Transverse colon (tissue), 4 donors: ENCODE measurements at places on chromosomes 2 and 18.
A peak's percentile ranks its signal among the peaks of the same experiment; 100 is the strongest.

GRCh38 chr2:43790147-43790546 lies 16.3 kb downstream of the DYNC2LI1 start:
- no peaks in the 10 kb centered on the region for H3K27me3 ChIP-seq
- no peak for DNase-seq
- no peak overlapping the region for H3K4me3 ChIP-seq
- H3K27ac ChIP-seq = peak overlapping the region; percentile 16
- no peaks in the 10 kb centered on the region for H3K4me1 ChIP-seq
- no peaks in the 10 kb centered on the region for H3K36me3 ChIP-seq

DNA sequence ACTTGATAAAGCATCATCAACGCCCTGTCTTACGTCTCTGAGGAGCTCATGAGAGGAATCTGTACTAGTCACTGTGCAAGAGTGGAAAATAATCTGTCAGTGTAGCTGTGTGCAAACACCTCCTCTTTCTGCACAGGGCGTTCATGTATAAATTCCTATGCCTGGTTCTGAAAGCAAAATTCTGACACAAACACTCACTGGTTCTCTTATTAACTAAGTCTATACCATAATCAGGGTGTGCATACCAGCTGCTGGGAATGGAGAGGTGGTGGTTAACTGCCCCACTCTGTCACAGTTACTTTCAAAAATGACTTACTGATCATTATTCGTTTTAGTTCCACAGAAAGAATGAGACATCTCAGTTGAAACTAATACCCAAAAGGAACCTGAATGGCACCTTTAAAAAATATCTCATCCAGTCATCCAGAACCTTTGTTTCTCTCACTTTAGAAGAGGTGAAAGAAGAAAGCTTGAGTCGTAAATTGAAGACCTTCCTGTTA lies 35.7 kb downstream of the STK39 start:
- H3K27ac ChIP-seq = peak overlapping the region; percentile 59
- H3K36me3 ChIP-seq = no peaks in the 10 kb centered on the region
- H3K27me3 ChIP-seq = no peaks in the 10 kb centered on the region
- no peak overlapping the region for H3K4me3 ChIP-seq
- peaks cover 4% of the 10 kb centered on the region for H3K4me1 ChIP-seq
- no peak for DNase-seq

- H3K4me3 ChIP-seq = no peak overlapping the region
- no peak overlapping the region for H3K27ac ChIP-seq
- no peaks in the 10 kb centered on the region for H3K36me3 ChIP-seq
- DNase-seq = no peak
Measured at GRCh38 chr18:42222557-42222956, 267.5 kb downstream of the PIK3C3 start.

DNA sequence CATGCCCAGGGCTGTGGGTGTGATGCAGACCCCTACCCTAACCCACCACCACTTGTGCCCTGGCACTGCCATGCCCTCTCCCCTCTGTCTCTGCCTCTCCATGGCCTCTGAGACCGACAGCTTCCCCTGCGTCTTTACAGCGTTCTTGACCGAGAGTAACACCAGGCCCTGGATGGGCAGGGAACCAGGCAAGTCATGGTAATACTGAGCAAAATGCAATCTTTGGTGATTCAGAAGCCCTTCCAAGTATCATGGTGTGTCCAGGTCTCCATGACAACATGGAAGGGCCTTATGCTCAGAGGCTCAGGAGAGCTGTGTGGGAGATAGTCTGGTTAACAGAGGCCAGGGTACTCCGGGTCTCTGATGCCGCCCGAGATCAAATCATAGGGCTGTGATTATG lies 176.1 kb downstream of the KLHL29 start:
- H3K4me3 ChIP-seq = no peak overlapping the region
- H3K36me3 ChIP-seq = no peaks in the 10 kb centered on the region
- H3K27ac ChIP-seq = peak overlapping the region; percentile 78
- no peaks in the 10 kb centered on the region for H3K27me3 ChIP-seq
- peaks cover 18% of the 10 kb centered on the region for H3K4me1 ChIP-seq
- no peak for DNase-seq
